ENCODE measurements at places on chromosomes 16 and 17.

- DNase-seq, result no peak
Observed at GRCh38 chr17:65558683-65559460, 2.6 kb downstream of the AXIN2 start.

- no peak for DNase-seq
Observed at GRCh38 chr17:30132615-30133014, 16.0 kb downstream of the NSRP1 start.

GRCh38 chr17:33463887-33464286 lies 170.8 kb upstream of the ASIC2 start:
- no peak for DNase-seq

DNA sequence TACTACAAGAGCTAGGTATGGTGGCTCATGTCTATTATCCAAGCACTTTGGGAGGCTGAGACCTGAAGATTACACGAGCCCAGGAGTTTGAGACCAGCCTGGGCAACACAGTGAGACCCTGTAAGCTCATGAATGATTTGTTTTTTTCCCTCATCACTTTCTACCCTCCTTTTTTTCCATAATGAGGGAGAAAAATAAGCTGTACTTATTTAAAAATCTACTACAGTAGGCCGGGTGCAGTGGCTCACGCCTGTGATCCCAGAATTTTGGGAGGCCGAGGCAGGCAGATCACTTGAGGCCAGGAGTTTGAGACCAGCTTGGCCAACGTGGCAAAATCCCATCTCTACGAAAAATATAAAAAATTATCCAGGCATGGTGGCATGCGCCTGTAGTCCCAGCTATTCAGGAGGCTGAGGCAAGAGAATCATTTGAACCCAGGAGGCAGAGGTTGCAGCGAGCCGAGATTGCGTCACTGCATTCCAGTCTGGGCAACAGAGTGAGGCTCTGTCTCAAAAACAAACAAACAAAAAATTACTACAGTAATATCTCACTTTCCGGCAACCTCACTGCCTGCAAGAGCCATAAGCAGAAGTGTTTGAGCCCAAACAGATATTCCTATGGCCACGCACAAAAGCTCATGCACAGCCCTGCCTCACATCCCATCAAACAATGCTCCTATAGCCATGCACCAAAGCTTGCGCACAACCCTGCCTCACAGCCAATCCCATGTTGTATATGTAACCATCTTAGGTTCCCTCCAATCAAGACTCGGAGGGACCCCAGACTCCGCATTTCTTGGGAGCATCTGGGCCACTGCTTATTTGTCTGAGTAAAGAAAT lies 37.4 kb downstream of the TK2 start:
- DNase-seq, result no peak

GRCh38 chr16:82943371-82943770 lies 316.6 kb downstream of the CDH13 start:
- no peak for DNase-seq

DNA sequence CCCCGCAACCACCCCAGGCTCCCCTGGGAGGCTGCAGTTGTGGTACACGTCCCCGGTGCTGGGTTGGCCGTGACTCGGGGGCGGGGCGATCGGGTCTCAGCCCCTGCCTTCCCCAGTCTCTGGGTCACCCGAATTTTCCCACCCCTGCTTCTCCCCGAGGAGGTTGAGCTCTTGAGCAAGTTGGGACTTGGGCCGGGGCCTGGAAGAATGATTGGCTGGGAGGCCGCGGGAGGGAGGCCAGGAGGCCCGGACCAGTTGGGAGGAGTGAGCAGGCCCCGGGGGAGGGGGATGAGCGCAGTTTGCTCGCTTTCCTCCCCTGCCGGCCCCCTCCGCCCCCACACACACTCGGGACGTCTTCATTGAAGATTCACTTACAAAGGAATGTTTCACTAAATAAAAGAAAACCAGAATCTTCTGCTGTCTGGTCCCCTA lies 4.5 kb upstream of the HEXIM1 start:
- no peak for DNase-seq

DNA sequence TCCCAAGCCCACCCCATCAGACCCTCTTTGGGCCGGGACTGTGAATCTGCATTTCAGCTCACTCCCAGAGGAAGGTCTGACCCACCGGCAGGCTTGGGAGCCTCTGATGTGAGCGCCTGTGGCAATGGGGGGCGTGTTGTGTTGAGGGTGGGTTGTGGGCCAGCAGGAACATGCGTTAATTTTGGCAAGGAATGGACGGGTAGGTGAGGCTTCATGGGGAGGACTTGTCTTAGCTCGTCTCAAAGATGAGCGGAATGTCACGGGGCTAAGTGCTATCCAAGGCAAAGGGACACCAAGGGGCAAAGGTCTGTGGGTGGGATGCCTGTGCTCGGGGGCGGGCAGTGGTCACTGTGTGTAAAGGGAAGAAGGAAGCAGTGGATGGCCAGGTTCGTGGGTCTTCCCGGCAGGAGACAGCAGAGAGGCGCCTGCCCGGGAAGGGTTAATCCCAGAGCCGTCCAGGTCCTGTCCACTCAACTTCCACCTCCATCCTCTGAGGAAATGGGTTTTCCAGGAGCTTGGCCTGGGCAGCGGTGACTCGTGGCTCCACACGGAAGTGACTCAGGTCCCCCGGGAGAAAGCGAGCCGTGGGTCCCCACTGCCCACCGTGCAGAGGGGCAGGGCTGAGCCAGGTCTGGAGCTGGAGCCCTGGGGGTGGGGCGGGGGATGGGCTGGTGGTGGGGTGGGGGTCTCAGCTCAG lies 17.4 kb downstream of the ADGRG1 start:
- no peak for DNase-seq

- DNase-seq, result no peak
Observed at GRCh38 chr17:71792966-71793365, 327.9 kb upstream of the SOX9 start.
